8988T (cell line): ENCODE measurements at places on chromosomes 7 and 10.

DNA sequence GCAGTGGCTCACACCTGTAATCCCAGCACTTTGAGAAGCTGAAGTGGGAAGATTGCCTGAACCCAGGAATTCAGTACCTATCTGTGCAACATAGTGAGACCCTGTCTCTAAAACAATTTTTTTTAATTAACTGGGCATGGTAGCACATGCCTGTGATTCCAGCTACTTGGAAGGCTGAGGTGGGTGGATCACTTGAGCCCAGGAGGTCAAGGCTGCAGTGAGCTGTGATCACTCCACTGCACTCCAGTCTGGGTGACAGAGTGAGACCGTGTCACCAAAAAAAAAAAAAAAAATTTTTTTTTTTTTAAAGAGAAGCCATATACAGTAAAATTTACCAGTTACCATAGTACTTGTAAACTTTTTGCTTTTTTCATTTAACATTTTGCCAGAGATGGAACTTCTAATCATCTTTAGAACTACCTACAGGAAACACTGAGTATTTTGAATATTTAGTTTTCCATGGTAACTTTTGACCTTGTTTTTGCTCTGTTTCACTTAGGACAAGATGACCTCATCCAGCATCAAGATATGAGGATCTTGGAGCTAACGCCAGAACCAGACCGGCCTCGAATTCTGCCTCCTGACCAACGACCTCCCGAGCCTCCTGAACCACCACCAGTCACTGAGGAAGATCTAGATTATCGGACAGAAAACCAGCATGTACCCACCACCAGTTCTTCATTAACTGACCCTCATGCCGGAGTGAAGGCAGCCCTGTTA lies 40.6 kb downstream of the MPLKIP start:
- no peak for DNase-seq

DNA sequence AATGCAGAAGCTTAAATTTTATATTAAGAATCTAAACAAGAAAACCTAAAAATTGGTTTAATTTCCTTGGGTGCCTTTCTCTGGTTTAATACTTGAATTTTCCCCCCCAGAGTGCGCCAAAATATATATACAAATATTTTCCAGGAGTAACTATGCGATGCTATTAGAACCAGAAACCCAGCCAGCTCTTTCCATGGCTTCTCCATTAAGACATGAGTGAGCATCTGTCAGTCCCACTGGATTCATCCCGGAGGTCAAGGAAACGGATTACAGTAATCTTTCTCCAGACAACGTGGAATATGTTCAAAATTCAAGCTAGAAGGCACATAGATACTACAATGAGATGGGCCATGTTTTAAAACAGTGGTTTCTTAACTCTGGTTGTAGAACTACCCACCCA lies 148.8 kb downstream of the TAX1BP1 start:
- no peak for DNase-seq

GRCh38 chr7:21717323-21717722 lies 174.5 kb downstream of the DNAH11 start:
- no peak for DNase-seq

DNA sequence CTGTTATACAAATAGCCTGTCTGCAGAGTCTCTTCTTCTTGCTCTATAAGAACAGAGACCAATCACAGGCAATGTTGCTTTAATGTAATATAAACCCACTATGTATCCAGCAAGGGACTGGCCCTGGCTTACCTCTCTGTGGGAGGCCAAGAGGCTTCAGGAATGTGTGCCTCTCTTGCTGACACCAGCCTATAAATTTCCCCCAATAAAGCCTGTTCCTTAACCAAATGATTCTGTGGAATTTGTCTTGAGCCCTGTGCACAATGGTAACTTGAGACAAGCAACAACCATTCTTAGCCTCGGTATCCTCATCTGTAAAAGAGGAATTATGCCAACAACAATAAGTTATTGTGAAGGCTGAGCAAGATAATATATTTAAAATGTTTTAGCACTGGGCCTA lies 563.7 kb downstream of the GRM8 start:
- DNase-seq = no peak

DNA sequence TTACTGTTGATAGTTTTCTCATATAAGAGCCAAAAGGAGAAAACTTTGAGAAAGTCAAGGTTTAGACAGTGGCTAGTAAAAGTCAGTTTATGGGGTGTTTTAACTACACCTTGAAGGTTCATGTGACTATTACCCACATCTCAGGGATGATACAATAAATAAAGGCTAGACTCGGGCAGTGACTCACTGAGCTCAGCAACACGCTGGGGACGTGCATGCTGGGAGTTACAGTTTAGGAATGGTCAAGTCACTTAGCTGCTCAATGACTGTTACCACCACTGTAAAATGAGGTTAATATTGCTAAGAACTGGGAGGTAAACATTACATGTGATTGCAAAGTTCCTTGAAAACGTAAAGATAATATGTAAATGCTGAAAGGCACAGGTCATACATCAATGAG lies 1254.4 kb upstream of the PHF14 start:
- no peak for DNase-seq

DNA sequence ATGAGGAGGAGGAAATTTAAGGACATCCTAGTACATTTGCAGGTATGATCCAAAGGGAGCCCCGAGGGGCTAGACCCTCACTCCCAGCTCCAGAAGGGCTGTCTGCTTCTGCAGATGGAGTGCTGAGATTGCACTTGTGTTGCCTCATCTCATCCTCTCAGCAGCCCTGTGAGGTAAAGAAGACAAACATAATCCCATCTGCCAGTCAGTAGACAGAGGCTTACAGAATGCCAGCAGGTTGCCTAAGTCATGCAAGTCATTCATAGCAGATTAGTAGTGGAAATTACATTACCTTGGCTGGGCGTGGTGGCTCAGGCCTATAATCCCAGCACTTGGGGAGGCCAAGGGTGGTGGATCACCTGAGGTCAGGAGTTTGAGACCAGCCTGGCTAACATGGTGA lies 45.4 kb downstream of the BLVRA start:
- DNase-seq = no peak

- no peak for DNase-seq
Measured at GRCh38 chr10:104501864-104502579, 139.1 kb upstream of the SORCS3 start.

DNA sequence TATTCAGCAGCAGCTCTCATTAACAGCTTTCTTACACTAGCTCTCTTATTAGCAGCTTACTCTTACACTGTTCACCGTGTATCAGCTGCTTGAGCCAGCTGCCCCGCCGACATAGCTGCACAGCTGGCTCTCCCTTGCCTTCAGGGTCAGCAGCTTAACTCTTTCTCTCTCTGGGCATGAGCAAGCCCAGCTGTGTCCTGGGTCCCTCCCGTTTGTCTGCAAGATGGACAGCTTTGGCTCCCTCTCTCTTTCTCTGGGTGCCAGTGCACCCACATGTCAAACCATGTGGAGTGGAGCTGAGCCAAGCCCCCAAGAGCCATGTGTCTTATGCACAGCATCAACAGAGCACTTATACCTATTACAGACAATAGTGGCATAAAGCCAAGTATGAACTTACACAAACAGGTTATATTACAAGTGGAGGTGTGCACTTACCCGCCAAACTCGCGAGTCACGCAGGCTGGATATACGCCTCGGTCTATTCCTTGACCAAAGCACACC lies 35.7 kb upstream of the MTPAP start:
- no peak for DNase-seq

DNA sequence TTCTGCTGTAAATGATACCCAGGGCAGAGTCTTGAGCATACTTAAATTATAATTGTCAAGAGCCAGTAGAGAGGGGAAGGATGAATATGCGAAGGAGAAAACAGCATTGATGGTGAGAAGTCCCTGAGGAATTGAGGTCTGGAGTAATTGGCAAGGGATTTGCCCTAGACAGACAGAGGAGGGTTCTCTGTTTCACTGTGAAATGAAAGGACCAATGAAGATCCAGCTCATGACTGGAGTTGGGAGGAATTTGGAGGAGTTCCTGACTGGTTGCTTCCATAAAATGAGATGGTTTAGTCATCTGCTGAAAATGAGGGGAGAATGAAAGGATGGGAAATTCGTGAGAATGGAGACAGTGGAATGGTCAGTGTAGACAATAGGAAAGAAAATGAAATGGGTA lies 6.8 kb downstream of the PRPF18 start:
- no peak for DNase-seq

DNA sequence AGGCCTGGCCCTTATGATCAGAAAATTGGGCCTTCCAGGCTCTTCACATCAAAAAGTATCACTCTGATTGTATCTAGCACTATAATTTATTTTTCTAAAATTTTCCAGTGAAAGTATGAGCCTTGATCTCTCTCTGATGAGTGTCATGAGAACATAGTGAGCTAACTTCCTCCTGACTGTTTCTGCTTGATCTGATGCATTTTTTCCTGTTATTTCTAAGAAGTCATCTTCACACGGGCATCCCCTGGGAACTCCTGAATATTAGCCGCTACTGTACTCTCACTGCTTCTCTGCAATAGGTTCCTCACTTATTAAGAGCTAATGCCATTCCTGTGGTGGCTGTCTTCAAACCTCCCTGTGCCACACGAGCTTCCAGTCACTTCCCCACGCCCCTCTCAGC lies 63.1 kb upstream of the ZPBP start:
- DNase-seq = no peak

DNA sequence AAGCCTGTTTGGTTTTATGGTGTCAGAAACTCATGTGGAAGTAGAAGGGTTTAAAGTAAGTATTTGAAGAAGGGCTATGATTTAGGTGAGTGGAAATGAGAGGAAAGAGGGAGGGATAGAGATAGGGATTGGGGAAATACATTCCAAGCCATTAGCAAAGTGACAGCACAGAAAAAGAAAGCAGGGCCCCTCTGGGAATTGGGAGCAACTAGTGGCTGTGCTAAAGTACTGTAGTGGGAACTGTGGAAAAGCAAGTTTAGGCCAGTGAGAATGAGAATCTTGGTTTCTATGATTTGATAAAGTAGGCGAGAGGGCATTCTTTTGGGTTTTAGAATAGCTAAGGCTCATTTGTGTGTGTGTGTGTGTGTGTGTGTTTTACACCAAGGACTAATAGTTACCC lies 5.0 kb downstream of the PRKG1 start:
- DNase-seq = no peak

DNA sequence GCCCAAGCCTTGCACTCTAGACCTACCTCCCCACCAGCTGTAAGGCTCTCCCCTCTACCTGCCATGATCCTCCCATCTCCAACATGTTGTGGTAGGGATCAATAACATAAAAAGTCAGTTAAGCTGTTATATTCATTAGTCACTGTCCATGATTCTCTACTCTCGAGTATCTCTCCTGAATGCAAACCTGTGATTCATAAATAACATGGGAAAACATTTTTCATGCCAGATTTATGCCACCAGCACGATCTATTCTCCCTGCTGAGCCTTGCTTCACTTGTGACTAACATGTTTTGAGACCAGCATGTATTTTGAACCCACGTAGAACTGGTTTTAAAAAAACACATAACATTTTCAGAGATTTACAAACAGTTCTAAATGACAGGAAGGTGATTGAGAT lies 30.3 kb downstream of the TMEM168 start:
- DNase-seq = no peak

GRCh38 chr10:115173915-115174443 lies 80.8 kb downstream of the ATRNL1 start:
- DNase-seq = no peak

GRCh38 chr10:95245425-95246055 lies 45.3 kb downstream of the PDLIM1 start:
- no peak for DNase-seq

DNA sequence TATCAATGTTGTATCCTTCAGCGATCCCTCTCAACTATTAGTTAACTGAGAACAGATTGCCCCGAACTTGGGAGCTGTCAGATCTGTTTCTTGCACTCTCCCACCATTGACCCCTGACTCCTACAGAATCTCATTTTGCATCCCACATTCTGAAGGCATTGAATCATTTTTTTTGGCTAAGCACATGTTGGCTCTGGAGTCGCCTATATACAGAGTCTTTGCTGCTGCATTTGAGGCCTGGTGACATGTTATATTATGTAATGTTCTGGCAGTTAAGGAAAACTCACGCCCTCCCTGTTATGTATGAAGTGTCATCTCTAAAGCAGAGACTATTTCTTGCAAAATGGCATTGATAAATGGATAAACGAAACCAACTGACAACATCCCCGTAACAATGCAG lies 159.2 kb upstream of the ITGB1 start:
- DNase-seq = no peak

- no peak for DNase-seq
Measured at GRCh38 chr10:11864727-11865126, 41.6 kb downstream of the PROSER2 start.

DNA sequence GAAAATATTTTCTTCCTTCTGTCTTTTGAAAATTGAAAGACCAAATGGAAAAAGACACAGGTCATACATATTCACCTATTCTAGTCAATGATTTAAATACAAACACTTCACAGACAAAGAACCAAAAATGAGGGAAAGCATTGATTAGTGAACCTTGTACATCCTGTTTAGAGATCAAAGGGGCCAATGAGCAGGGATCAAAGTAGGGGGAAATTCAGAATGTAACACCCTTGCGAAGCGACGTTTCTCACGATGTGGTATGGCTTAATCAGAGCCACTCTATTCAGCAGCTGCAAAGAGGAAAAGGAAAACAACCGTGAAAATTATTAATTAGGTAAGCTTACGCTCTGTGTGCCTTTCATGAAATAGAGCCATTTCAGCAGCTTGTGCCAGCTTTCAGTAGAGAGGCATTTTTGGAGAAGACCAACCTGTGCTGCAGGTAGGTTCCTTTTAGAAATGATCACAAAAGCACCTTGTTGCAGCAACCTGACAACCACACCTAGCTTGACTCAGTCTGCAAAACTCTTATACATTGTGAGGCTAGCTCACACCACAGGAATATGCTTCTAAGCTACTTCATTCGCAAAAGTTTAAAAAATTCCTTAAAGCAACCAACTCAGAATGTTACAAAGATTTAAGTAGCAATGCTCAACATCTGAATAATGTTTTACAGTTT lies 78.0 kb downstream of the DKK1 start:
- DNase-seq = no peak
